ENCODE measurements at places on chromosomes 2 and 18.

DNA sequence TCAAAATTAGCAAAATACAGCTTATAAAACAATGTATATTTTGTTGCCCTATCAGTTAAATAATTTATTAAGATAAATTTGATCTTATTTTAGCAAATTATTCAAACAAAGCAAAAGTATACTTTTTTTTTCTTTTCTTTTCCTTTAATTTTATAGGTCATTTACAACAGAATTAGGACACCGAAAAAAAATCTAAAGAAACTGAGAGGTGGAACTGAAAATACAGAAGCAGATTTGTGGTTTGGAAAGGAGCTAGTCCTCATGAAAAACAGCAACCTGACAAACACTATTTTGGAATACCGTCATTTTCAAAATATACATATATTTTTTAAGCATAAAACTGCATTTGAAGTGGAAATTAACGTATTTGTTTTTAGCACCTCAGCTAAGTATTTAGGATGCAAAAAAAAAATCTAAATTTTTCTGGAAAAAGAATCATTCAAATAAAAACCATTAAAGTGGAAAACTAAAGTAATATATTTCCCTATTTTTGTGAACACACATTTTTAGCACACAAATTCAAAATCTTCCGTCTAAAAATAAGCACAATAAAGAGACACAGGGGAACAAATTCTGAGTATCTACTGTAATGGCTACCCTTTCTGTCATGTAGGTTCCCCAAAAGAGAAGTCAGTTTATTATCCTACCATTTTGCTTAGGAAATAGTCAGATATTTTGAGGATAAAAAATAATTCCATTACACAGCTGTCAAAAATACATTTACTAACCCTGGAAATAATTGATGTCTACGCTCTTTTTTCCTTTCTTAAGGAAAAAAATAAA, 2.7 kb downstream of the CCDC88A start:
- DNase-seq: no peak

DNA sequence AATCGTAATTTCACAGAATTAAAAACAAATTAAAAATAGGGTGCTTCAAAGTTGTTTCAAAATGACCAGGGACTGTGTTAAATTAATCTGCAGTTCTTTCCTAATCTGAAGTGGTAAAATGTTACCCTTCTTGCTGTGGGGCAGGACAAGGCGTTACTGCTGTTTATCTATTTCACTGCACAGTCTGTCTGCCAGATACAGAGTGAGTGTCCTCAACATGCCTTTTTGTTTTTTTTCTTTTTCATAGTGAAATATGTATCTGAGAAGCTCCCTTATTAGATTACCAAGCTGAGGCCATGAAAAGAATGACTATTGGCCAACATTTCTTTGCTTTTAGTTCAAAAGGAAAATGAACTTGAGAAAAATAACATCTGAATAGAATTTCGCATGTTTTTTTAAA, 38.0 kb downstream of the KCTD1 start:
- DNase-seq: no peak

DNA sequence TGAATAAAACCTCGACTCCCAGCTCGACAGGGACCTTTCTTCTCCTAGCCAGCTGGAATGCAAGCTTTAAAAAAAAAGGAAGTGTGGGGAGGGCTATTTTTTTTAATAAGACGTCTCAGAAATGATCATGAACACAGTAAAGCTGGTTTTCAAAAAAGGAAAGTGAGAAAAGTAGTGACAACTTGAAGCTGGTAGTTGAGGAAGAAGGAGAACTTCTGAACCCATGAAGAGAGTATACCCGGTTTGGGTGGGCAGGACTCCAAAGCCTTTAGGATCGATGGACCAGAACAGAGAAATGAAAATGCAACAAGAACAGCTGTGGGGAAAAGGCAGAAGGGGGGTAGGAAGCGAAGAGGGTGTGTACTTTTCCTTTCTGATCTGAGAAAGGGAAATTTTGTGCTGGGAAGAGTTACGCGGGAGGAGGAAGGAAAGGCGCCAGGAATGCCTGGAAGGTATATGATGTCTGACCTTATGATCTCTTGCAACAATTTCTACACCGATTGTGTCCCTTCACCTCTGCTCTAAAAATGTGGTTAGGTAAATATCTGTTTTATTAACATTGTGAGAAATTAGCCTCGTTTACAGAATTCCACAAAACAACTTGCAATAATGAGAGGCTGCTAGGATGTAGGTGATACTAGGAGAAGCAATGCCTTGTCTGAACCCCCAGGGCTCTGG, 22.6 kb upstream of the CYP1B1 start:
- no peak for DNase-seq

DNA sequence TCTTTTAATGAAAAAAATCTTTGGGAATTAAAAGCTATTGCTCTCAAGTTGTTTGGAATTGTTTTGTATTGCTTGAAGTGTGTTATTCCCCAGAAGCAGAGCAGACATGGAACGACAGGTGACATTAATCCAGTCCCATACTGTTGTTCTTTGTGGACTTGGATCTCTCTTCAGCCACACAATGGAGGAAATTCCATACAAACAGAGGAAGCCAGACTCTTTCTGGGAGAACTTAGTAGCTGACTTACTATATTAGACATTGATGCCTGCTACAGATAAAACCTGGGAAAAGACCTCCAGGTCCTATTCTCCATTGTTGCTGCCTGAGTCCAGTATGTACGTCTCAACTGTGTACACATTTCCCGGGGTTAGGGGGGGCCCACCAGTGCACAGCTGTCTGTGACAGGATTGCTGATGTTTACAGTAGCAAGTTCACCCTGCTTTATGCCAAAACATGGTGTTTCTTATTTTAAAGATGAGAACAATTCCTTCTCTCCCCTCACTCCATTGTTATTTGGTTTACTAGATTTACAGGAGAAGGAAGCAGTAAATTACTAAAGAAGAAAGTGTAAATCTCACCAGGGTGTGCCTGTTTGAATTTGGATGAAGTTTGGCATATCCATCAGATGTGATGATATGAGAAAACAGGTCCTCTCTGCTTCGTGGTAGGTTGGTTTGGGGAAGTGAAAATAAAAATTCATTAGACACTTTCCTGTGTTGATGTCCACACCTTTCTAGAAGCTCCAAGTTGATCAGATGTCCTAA, 142.4 kb upstream of the RBBP8 start:
- DNase-seq: no peak
